ENCODE measurements at places on chromosomes 16 and 17.

- no peak for DNase-seq
Measured at GRCh38 chr16:58393138-58393504, 850 bp downstream of the GINS3 start.

DNA sequence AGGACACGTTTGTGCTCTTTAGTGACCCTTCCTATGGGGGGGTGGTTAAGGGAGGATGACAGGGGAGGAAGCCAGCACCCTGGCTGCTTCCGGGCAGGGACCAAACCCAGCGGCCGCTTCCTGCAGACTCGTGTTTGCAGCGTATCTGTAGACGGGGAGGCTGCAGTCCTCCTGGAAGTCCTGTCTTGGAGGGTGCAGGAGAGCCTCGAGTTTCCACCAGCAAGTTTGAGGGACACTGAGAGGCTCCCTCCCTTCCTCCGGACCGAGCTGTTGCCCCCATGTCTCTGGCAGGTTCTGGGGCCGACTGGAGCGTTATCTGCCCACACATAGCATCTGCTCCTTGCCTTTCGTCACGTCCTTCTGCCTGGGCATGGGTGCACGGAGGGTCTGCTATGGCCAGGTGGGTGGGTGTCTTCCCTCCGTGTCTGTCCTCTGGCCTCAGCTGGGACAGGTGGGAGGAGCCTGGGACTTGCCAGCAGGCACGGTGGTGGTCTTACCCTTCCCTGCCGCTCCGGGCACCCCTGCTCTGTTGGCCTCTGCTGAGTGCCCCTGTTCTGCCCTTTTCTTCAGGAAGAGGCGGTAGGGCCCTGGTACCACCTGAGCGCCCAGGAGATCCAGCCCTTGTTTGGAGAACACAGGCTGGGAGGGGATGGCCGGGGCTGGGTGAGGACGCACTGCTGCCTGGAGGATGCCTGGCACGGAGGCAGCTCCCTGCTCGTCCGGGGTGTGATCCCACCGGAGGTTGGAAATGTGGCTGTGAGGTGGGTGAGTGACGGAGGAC lies 8.8 kb downstream of the ENGASE start:
- DNase-seq = no peak

DNA sequence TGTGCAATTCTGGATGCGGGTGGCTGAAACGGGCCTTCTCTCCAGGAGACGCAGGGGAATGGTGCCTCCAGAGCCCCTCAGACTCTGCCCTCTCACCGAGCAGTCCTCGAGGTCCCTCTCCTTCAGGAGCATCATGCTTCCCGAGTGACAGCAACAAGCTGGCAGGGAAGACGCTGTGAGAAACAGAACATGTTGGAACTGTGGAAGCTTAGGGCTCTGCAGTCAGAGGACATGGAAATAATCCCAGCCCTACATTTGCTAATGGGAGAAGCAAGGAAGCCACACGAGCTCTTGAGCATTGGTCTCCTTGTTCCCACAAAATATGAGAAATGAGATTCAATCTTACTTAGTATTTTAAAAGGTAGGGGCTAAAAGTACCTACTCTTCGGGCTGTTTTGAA lies 115.0 kb downstream of the DYNLRB2 start:
- no peak for DNase-seq

DNA sequence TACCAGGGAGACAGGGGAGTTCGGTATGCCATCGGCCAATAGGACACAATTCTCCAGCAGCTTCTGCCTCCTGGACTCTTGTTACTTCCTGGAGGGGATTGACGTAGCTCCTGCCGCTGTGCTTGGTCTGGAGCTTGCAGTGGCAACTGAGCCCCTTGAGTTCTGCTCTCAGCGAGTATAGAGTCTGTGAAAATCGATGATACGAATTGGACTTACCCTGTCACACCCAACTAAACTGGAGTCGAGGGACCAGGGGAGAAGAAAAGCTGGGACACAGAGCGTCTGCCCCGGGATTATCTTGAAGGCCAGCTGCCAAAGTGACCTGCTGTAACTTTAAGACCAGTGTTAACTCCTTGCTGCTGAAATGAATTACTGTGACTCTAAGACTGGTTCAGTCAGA lies 22.2 kb downstream of the SEC14L1 start:
- no peak for DNase-seq

GRCh38 chr16:69501956-69502745 lies 63.6 kb upstream of the NFAT5 start:
- no peak for DNase-seq

DNA sequence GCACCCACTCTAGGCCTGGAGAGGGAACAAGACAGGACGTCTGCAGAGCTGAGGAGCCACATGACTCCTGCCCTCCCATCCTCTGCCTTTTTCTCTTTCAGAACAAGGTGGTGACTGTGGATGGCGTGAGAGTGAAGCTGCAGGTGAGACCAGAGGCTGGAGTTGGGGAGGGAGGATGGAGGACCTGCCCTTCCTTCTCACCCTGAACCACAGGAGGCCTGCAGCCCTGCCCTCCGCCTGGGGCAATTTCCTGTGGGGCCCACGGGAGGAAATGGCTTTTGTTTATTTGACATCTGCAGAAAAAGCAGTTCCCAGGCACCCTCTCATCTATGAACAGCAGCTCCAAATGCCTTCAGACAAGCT lies 5.1 kb downstream of the RAB37 start:
- no peak for DNase-seq

- DNase-seq = no peak
Measured at GRCh38 chr16:13767215-13767614, 152.7 kb upstream of the ERCC4 start.

DNA sequence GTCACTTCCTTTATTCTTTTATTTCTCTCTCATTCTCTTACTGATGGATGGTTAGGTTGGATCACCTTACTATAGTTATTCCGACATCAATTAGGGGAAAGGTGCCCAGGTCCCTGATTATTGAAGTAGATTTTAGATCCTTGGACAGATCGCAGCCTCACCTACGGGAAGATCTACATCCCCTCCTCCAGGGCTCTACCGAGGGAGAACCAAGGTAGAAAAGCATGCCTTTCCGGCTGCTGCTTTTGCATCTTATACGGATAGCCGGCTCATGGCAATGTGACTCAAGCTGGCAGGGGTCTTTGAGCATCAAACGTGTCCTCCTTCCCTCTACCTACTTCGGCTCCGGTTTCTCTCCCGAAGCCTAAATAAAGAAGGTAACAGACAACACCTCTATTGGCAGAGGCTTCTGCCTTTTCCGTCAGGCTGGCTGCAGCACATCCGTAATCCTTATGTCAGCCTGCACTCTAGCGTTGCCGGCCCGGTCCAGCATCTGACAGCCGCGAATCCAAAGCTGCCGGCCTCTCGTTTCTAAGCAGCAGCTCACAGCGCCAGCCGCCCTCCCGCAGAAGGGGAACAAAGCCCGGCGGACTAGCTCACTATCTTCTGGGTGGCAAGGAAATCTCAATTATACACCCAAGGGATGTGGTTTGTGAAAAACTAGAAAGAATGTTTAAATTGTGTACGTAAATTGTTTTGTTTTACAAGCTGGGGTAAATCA lies 46.9 kb downstream of the IRX6 start:
- no peak for DNase-seq

DNA sequence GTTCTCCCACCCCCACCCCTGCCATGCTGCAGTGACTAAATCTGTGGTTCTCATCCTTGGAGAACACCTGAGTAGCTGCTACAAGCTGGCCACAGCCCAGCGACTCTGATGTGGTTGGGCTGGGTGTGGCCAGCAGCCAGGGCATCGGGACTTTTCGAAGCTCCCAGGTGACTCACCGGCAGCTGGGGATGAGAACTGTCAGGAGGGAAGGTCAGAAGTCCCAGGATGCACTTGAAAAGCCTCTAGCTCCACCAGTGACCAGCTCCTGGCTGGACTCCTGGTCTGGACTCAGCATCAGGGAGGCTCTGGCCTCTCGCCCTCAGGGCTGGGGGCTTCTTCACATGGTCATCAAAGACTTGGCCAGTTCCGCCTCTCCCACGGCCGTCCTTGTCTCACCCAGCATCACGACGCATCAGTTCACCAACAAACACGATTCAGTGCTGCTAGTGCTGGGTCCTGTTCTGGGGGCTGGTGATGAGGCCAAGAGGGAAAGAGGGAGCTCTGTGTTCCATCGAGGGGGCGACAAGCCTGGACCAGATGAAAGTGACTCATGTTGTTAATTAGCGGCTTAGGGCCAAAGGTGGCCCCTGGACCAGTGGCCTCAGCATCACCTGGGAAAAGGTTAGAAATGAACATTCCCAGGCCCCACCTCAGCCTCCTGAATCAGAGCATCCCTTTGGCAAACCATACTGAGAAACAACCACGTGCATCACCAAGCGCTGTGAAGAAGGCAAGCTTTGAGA lies 3.9 kb upstream of the C17orf99 start:
- no peak for DNase-seq

DNA sequence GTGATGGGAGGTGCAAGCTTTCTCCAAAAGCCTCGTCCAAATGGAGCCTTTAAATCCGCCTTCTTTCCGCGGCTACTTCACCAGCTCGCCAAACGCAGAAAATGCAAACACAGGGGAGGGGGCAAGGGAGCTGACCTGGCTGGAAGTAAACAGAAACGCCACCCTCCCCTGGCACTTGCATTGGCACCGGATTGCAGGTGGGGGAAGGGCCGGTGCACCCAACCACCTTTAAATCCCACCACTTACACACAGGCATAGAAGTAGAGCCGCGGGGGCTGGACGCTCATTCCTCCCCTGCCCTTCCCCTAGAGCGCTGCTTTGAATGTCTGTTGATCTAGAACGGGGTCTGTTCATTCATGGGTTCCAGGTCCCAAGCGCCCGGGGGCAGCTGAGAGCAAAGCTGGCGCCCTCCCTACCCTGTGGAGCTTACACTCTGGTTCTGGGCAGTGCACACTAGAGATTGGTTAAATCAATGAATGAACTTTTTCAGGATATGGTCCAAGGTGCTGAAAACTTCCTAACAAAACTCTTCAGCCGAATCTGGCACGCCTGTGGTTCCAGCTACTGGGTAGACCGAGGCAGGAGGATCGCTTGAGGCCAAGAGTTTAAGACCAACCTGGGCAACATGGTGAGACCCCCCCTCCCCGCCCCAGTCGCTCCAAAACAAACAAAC lies 920 bp upstream of the ZCCHC14 start:
- no peak for DNase-seq

GRCh38 chr17:73201215-73202069 lies 8.6 kb downstream of the COG1 start:
- no peak for DNase-seq

- DNase-seq = no peak
Measured at GRCh38 chr16:23741675-23742303, 13.0 kb upstream of the CHP2 start.

- DNase-seq = no peak
Measured at GRCh38 chr17:70157151-70157550, 12.2 kb upstream of the KCNJ2 start.

- DNase-seq = no peak
Measured at GRCh38 chr16:24509536-24509935, 29.8 kb upstream of the RBBP6 start.

- DNase-seq = no peak
Measured at GRCh38 chr16:83931556-83931955, 21.5 kb upstream of the OSGIN1 start.

GRCh38 chr16:61813339-61813738 lies 222.9 kb downstream of the CDH8 start:
- DNase-seq = no peak

DNA sequence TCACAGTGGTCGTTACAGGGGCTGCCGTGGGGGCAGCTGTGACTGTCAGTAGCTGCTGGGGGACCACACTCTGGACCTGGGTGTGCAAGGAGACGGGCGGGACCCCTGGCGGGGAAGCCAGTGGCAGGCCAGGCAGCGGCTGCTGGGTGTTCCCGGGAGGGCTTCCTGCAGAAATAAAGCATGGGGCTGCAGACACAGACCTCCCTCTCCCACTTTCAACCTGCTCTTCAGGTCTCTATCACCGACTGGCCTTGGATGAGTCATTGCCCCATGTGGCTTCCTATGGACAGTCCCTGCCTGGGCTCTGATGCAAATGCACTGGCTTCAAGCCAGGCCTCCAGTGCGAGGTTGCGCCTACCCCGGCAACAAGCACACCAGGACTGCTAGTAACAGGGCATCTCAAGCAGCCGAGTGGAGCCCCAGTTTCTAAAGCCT lies 17.2 kb downstream of the SREBF1 start:
- DNase-seq = peak; percentile 43

Data from stimulated activated CD4-positive, alpha-beta T cell treated with anti-CD3 and anti-CD28 coated beads, Interleukin-15, amount 100 ng/mL, for 1 hour (primary cell).